ENCODE measurements at places on chromosomes 6 and 20.
A peak's percentile ranks its signal among the peaks of the same experiment; 100 is the strongest.

DNA sequence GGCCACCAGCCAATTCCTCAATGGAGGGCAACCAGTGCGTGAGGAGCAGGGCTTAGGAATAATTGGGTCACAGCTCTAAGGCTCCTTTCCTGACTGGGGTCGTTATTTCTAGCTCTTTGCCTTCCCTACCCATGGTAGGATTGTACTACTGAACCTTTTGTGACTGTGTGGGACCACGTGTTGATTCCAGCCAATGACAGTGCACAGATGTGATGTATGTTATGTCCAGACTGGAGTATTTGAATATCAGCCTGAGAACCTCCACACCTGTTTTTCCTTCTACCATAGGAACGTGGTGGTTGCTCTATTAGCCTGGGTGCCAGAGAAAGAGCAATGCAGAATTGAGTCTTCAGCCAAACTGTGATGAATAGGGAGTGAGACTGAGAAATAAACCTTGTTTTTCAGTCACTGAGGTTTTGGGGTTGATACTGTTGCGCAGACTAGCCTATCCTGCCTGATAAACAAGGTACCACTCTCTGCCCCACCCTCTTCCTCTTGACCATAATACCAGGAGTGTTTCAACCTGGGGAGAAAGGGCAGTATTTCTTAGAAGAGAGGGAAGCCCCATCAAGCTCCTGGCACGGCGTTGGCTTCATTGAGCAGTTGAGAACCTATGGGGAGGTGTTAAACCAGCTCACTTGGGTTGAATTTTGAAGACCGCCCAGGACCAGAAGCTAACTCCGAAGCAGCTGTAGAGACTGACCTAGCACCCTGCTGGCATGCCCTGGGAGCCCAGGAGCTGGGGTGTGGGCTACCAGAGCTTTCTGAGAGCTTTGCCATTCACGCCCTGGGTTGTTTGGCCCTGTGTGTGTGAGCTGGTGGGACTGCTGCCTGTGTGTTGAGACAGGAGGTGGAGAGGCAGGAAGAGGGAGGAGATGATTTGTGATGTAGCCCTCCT, 105.5 kb upstream of the BACH2 start:
- no peak for DNase-seq

- DNase-seq: no peak
These were observed 131.7 kb downstream of the PLCB4 start for GRCh38 chr20:9200620-9201019.

GRCh38 chr6:13203145-13203544, 125.2 kb downstream of the TBC1D7 start:
- no peak for DNase-seq

DNA sequence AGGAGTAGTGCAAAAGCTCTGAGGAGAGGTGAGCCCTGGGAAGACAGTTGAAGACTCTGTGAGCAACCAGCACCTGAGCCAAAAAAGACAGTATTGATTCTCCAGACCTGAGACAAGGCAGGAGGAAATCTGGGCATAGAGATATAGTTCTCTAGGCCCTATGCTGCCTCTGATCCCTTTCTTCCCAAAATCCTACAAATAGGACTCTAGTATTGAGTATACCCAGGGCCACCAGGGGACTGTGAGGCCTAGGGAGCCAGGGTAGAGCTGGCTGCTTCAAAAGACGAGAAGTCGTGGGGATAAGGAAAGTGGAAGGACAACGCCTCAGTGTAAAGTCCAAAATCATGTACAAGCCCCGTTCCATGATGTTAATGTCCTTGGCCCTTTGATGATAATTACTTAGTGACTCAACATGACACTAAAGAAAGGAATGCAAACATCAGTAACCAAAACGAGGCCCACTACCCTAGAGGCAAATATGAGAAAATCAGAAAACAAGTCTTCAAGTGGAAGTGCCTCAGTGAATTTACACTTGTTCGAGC, 197.3 kb upstream of the PROKR2 start:
- no peak for DNase-seq

GRCh38 chr6:3770023-3770720, 18.7 kb upstream of the PXDC1 start:
- DNase-seq: no peak

DNA sequence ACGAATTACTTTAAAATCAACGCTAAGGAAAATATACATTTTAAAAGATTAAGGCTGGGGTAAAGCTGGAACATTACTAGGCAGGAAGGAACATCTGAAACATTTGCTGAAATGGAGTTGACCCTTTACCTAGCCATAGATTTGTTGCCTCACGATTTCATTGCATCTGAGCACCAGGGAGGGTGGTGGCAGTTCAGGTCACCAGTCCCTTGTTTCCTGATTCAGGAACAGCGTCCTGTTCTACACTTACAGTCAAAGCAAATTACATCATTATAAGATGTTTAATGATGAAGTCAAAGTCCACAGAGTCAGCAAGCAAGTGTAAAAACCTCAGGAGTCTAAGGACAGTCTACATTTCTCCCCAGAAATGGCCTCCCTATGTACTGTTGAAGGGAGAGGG, 9.0 kb upstream of the MICA start:
- DNase-seq: no peak

DNA sequence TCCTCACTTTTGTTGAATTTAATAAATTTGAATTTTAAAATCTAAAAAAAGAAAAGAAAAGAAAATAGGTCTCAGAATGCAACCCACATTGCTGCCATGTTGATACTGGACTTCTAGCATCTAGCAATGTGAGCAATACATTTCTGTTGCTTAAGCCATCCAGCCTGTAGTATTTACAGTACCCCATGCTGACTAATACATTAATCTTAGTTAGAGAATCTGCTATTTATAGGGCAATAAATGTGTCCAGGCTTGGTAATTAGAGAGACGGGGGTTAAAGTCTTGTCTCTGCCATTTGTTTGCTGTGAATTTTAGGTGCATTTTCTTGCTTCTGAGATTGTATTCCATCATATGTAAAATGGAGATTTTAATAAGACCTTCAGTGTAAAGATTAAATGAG, 471.3 kb downstream of the DHX35 start:
- no peak for DNase-seq

DNA sequence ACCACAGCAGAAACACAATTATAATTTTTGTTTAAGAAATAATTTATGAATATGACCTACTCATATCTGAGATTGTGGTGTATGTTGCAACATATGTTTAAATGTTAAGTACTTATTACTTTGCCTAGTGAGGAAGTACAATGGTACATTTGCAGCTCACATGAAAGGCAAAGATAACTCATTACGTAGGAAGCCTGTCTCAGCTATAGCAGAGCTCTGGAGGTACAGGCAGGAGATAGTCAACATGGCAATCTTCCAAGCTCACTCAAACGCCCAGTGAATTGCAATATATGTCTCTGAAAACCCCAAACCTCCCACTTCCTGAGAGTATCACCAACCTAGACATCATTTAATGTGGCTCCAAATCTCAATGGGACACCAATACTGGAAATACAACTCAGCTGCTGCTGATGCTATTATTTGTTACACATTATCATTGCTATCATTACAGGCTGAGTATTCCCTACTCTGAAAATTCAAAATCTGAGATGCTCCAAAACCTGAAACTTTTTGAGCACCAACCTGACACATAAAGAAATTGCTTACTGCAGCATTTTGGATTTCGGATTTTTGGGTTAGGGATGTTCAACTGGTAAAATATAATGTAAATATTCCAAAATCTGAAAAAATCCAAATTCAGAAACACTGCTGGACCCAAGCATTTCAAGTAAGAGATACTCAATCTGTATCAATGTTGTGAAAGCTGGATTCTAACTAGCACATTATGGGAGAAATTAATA, 25.1 kb upstream of the GSTA4 start:
- no peak for DNase-seq

DNA sequence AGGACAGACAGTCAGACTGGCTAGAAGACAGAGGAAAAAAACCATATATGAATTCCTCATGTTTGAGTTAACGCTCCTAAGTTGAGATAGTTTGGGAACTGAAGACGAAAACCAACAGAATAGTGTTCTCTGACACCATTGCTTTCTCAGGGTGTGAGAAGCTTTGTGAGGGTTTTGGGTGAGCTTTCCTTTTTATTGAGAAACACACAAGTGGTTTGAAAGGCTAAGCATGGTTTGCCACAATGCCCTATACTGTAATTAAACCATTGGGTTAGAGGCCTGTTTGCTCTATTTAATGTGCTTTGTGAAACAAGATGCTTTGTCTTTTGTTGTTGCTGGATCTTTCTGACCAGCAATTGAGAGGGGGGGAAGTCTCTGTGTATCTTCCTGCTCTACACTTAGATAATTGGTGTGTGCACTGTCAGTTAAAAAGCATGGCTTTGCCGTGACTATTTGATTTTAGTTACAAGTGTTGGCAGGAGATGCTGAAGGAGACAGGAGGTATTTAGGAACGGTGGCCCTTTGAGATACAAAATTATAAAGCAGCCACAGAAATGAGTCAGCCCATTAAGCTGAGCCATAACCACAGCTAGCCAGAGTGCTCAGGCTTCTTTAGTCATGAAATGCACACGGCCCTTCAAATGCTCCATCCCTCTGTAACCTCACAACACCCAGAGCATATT, 273.0 kb upstream of the PREP start:
- no peak for DNase-seq

DNA sequence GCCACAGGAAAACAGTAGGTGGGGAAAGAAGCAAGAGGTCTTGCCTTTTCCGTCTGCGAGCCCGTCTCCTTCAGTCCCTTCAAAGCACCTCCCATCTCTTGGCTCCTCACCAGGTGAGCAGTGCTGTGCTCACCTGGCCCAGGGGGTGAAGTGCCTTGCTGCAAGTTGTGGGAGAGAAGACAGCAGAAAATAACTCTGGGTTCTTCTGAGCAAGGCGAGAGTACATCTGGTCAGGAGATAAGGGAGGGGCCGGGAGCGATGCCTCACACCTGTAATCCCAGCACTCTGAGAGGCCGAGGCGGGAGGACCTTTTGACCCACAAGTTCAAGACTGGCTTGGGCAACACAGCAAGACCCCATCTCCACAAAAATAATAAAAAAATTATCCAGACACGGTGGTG, 35.6 kb upstream of the TGM3 start:
- DNase-seq: no peak

DNA sequence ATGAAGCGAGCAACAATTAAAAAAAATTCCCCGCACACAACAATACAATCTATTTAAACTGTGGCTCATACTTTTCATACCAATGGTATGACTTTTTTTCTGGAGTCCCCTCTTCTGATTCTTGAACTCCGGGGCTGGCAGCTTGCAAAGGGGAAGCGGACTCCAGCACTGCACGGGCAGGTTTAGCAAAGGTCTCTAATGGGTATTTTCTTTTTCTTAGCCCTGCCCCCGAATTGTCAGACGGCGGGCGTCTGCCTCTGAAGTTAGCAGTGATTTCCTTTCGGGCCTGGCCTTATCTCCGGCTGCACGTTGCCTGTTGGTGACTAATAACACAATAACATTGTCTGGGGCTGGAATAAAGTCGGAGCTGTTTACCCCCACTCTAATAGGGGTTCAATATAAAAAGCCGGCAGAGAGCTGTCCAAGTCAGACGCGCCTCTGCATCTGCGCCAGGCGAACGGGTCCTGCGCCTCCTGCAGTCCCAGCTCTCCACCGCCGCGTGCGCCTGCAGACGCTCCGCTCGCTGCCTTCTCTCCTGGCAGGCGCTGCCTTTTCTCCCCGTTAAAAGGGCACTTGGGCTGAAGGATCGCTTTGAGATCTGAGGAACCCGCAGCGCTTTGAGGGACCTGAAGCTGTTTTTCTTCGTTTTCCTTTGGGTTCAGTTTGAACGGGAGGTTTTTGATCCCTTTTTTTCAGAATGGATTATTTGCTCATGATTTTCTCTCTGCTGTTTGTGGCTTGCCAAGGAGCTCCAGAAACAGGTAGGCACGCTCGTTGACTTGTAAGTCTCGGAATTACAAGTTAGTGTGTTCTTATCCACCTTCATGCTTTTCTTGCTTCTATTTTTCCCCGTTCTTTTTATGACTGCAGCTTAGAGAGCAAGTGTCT, at the start of gene EDN1:
Gene EDN1, plus strand, starts transcription at position 429 of the 888 bp plus-strand sequence. Its CDS starts 269 bp downstream, at position 698.
- peak; percentile 99 for DNase-seq

- no peak for DNase-seq
These were observed 73.5 kb downstream of the RTN4IP1 start for GRCh38 chr6:106555767-106556166.

GRCh38 chr6:43376551-43376981, 7.1 kb upstream of the ZNF318 start:
- no peak for DNase-seq
